ENCODE measurements at places on chromosomes 2 and 18. TPM values are rescaled to one million over a fixed set of nuclear protein-coding genes. Genes with fewer than 3 reads are reported as not detected.

- peaks cover 27% of the 10 kb centered on the region for H3K27me3 ChIP-seq
- H3K36me3 ChIP-seq: no peaks in the 10 kb centered on the region
- peaks cover 26% of the 10 kb centered on the region for H3K4me1 ChIP-seq
- DNase-seq: no peak
- no peak overlapping the region for H3K27ac ChIP-seq
Measured at GRCh38 chr2:71451705-71452104, 1.7 kb upstream of the DYSF start.

- peaks cover 1% of the 10 kb centered on the region for H3K27me3 ChIP-seq
- no peak overlapping the region for H3K4me3 ChIP-seq
- no peaks in the 10 kb centered on the region for H3K36me3 ChIP-seq
- DNase-seq: no peak
Measured at GRCh38 chr2:197113275-197113711, 186.8 kb upstream of the PGAP1 start.

GRCh38 chr18:75521816-75522215 is 94.3 kb upstream of the SMIM21 start:
- DNase-seq: no peak
- peaks cover 17% of the 10 kb centered on the region for H3K27me3 ChIP-seq
- H3K27ac ChIP-seq: no peak overlapping the region
- H3K36me3 ChIP-seq: no peaks in the 10 kb centered on the region
- H3K4me3 ChIP-seq: no peak overlapping the region

Gene SGO2
- 17.7 TPM for total RNA-seq

GRCh38 chr2:24893934-24894333 is 26.1 kb downstream of the ADCY3 start:
- peaks cover 17% of the 10 kb centered on the region for H3K4me1 ChIP-seq
- no peak overlapping the region for H3K27ac ChIP-seq
- H3K27me3 ChIP-seq: no peaks in the 10 kb centered on the region
- H3K36me3 ChIP-seq: peaks cover 55% of the 10 kb centered on the region

Gene PLGLB2
- 0.85 TPM for total RNA-seq

Gene RTN4
- 823 TPM for total RNA-seq

GRCh38 chr2:150383587-150383986 is 103.9 kb downstream of the RND3 start:
- peaks cover 5% of the 10 kb centered on the region for H3K4me1 ChIP-seq
- H3K27me3 ChIP-seq: no peaks in the 10 kb centered on the region
- peaks cover 28% of the 10 kb centered on the region for H3K36me3 ChIP-seq

Gene ABCG8
- total RNA-seq: not detected

Gene MC2R
- not detected for total RNA-seq

DNA sequence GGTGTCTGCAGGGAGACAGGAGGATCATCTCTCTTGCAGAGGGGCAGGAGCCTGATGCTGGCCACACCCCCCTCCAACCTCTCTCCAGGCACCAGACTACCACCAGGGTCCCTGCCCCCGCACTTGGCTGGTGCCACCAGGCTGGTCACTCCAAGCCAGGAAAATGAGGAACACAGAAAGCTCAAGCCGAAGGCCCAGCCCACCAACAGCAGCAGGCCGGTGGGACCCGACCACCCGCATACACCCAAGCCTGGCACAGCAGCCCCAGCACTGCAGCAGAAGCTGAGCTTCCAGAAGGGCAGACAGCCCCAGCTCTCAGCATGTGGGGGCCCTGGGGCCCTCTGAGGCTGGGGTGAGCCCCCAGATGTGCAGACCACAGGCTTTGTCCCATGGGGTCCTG is 52.7 kb downstream of the KIF1A start:
- H3K36me3 ChIP-seq: no peaks in the 10 kb centered on the region
- H3K27me3 ChIP-seq: peaks cover 11% of the 10 kb centered on the region
- no peaks in the 10 kb centered on the region for H3K4me1 ChIP-seq

- H3K27ac ChIP-seq: no peak overlapping the region
- no peaks in the 10 kb centered on the region for H3K36me3 ChIP-seq
- H3K4me1 ChIP-seq: no peaks in the 10 kb centered on the region
- peaks cover 28% of the 10 kb centered on the region for H3K27me3 ChIP-seq
Measured at GRCh38 chr18:63111671-63112402, 207.7 kb downstream of the BCL2 start.

Gene DTNA
- 1.1 TPM for total RNA-seq

GRCh38 chr2:108111936-108112335 is 125.6 kb downstream of the SLC5A7 start:
- no peak overlapping the region for H3K4me3 ChIP-seq
- H3K4me1 ChIP-seq: no peaks in the 10 kb centered on the region
- H3K27ac ChIP-seq: no peak overlapping the region
- DNase-seq: no peak
- no peaks in the 10 kb centered on the region for H3K36me3 ChIP-seq

Gene TMEM247
- total RNA-seq: not detected
